CD4-positive, alpha-beta T cell treated with Interferon gamma for 1 hour (primary cell): ENCODE measurements at places on chromosomes 11 and 22.

- DNase-seq: no peak
Observed at GRCh38 chr11:61585115-61585514, 4.2 kb upstream of the SYT7 start.

GRCh38 chr22:26922806-26923205, 265.4 kb downstream of the MIAT start:
- DNase-seq: no peak

- no peak for DNase-seq
Observed at GRCh38 chr11:16226245-16226644, 130.1 kb downstream of the SOX6 start.

DNA sequence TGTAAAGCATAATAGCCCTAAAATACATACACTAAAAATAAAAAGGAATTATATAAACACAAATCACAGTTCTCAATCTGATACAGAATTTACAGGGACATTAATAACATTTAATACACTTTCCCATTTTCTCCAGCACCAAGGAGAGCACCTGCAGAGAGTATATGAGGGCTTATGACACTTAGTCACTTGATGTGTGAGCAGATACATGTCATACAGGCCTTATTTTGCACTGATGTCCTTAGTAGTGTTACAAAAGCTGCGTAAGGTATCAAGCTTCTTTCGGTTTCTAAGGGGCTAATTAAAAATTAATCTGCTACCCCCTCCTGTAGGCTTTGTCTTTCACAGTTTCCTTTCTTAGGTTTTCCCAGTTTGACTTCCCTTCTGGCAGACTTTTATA, 61.3 kb downstream of the TRIM44 start:
- DNase-seq: no peak
